ENCODE measurements at places on chromosomes 7 and 10. TPM values are rescaled to one million over a fixed set of nuclear protein-coding genes. Genes with fewer than 3 reads are reported as not detected.
A peak's percentile ranks its signal among the peaks of the same experiment; 100 is the strongest.

Gene OIT3
- not detected for total RNA-seq

Gene GPR26
- total RNA-seq, result not detected

Gene ELMO1
- total RNA-seq, result 49.5 TPM

Gene ERVW-1
- total RNA-seq, result not detected

Gene NKX1-2
- total RNA-seq, result not detected

GRCh38 chr7:126686474-126686873 is 566.3 kb downstream of the GRM8 start:
- no peak overlapping the region for H3K4me3 ChIP-seq
- no peaks in the 10 kb centered on the region for H3K4me1 ChIP-seq
- H3K27me3 ChIP-seq, result no peaks in the 10 kb centered on the region
- H3K36me3 ChIP-seq, result no peaks in the 10 kb centered on the region
- no peak overlapping the region for H3K27ac ChIP-seq

- DNase-seq, result no peak
- H3K36me3 ChIP-seq, result no peaks in the 10 kb centered on the region
- H3K4me3 ChIP-seq, result no peak overlapping the region
- no peaks in the 10 kb centered on the region for H3K27me3 ChIP-seq
- H3K27ac ChIP-seq, result no peak overlapping the region
Observed at GRCh38 chr7:40306025-40306424, 171.2 kb downstream of the SUGCT start.

- H3K27me3 ChIP-seq, result no peaks in the 10 kb centered on the region
- peak overlapping the region; percentile 50 for H3K27ac ChIP-seq
- H3K4me1 ChIP-seq, result no peaks in the 10 kb centered on the region
- no peak overlapping the region for H3K4me3 ChIP-seq
Observed at GRCh38 chr10:62433181-62433692, 59.1 kb downstream of the ZNF365 start.

DNA sequence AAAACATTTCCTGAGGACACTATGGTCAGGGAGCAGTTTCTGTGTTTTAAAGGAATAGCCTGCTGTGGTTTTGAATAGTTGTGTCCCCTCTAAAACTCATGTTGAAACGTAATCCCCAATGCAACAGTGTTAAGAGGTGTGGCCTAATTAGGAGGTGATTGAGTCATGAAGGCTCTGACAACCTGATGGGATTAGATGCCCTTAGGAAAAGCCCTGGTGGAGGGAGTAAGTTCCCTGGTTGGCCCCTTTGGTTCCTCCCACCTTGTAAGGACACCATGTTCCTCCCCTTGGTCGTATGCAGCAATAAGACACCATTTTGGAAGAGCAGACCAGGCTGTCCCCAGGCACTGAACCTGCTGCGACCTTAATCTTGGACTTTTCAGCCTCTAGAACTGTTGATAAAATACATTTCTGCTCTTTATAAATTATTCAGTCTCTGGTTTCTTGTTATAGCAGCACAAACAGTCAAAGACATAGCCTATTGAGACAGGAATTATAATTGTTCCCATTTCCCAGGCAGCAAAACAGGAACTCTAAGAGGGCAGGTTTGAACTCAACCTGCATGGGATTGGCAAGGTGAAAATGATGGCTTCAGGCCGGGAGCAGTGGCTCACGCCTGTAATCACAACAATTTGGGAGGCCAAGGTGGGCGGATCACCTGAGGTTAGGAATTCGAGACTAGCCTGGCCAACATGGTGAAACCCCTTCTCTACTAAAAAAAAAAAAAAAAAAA is 20.5 kb upstream of the TNS3 start:
- no peak overlapping the region for H3K4me3 ChIP-seq
- no peaks in the 10 kb centered on the region for H3K27me3 ChIP-seq
- H3K36me3 ChIP-seq, result no peaks in the 10 kb centered on the region
- no peak overlapping the region for H3K27ac ChIP-seq
- no peak for DNase-seq
- H3K4me1 ChIP-seq, result peaks cover 21% of the 10 kb centered on the region

- no peaks in the 10 kb centered on the region for H3K27me3 ChIP-seq
- no peak overlapping the region for H3K4me3 ChIP-seq
- H3K4me1 ChIP-seq, result no peaks in the 10 kb centered on the region
- no peak overlapping the region for H3K27ac ChIP-seq
- DNase-seq, result no peak
Observed at GRCh38 chr10:101723176-101723575, 28.2 kb upstream of the FBXW4 start.

DNA sequence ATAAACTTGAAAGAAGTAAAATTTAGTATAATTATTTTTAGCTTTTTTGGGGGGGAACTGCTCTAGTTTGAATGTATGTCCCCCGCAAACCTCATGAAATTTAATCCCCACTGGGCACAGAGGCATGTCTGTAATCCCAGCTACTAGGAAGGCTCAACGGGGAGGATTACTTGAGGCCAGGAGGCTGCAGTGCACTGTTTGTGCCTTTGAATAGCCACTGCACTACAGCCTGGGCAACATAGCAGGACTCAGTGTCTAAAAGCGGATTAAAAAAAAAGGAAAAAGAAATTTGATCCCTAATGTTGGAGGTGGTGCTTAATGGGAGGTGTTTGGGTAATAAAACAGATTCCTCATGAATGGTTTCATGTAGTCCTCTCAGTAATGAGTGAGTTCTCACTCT is 43.1 kb upstream of the PHF14 start:
- H3K27ac ChIP-seq, result no peak overlapping the region
- H3K36me3 ChIP-seq, result no peaks in the 10 kb centered on the region
- H3K4me3 ChIP-seq, result no peak overlapping the region
- DNase-seq, result no peak
- H3K4me1 ChIP-seq, result no peaks in the 10 kb centered on the region

DNA sequence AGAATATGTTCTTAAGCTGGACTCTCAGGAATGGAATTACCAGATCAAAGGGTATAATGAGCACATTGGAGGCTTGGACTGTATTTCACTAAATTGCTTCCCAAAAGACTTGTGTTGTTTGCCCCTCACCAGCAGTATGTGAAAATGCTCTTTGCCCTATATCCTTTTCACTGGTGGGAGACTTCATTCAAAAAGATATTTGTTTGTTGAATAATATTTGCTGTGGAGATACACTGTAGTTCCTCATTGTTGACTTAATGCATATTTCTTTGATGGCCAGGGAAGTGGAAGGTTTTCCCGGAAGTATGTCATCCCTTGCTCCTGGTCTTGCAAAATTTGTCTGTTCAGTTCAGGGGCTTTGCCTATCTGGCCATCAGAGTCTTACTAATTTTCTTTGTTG is 19.4 kb downstream of the GSTO2 start:
- no peaks in the 10 kb centered on the region for H3K4me1 ChIP-seq
- no peak overlapping the region for H3K27ac ChIP-seq
- no peaks in the 10 kb centered on the region for H3K27me3 ChIP-seq
- no peaks in the 10 kb centered on the region for H3K36me3 ChIP-seq
- no peak overlapping the region for H3K4me3 ChIP-seq
- DNase-seq, result no peak

GRCh38 chr7:88429382-88429781 is 122.7 kb upstream of the STEAP4 start:
- no peak overlapping the region for H3K4me3 ChIP-seq
- H3K27me3 ChIP-seq, result no peaks in the 10 kb centered on the region
- no peak overlapping the region for H3K27ac ChIP-seq
- no peaks in the 10 kb centered on the region for H3K36me3 ChIP-seq
- no peak for DNase-seq

- no peaks in the 10 kb centered on the region for H3K4me1 ChIP-seq
- no peak overlapping the region for H3K4me3 ChIP-seq
- H3K36me3 ChIP-seq, result no peaks in the 10 kb centered on the region
- no peak overlapping the region for H3K27ac ChIP-seq
- no peak for DNase-seq
- H3K27me3 ChIP-seq, result no peaks in the 10 kb centered on the region
Observed at GRCh38 chr7:40697653-40698052, 562.8 kb downstream of the SUGCT start.

DNA sequence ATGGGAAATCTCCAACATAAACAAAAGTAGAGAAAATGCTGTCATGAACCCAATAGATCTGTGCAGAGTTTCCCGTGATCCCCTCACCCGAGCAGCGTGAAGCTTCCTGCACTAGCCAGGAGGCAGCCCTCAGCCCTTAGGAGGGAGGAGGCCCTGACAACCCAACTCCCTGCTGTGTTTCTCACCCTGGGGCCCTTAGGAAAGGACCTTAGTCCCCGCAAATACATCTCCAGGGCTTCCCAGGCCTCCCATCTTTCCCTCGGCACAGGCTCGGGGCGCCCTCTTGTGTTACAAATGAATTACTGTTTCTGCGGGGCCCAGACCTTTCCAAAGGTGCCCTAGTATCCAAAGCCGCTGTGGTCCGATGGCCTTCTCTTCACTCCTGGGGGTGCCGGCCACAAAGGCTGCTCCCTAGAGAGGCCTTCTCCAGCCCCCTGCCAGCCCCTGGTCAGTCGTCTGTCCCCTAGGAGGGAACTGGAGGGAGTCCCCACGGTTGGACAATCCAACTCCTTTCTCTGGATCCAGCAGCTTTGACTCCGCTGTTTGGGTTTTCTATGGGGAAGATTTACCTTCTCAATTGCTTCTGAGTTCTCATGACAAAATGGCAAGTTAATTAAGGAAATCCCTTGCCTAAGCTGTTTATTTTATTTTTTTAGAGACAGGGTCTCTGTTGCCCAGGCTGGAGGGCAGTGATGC is 49.9 kb upstream of the SH2B2 start:
- H3K4me3 ChIP-seq, result no peak overlapping the region
- no peak for DNase-seq
- no peak overlapping the region for H3K27ac ChIP-seq
- H3K36me3 ChIP-seq, result no peaks in the 10 kb centered on the region

DNA sequence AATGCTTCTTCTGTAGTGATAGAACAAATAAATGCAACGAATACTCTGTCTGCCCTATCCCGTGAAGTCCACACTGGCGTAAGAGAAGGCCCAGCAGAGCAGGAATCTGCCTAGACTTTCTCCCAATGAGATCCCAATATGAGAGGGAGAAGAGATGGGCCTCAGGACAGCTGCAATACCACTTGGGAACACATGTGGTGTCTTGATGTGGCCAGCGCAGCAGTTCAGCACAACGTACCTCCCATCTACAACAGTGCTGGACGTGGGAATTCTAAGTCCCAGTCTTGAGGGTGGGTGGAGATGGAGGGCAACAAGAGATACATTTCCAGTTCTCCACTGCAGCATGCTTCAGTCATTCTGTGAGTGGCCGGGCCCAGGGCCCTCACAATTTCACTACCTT is 45.8 kb downstream of the FIGNL1 start:
- no peaks in the 10 kb centered on the region for H3K27me3 ChIP-seq
- no peaks in the 10 kb centered on the region for H3K4me1 ChIP-seq
- H3K4me3 ChIP-seq, result no peak overlapping the region
- DNase-seq, result no peak
- H3K27ac ChIP-seq, result no peak overlapping the region
- no peaks in the 10 kb centered on the region for H3K36me3 ChIP-seq

- no peak for DNase-seq
- H3K36me3 ChIP-seq, result no peaks in the 10 kb centered on the region
- H3K27me3 ChIP-seq, result no peaks in the 10 kb centered on the region
- no peak overlapping the region for H3K4me3 ChIP-seq
Observed at GRCh38 chr10:93758891-93759410, 1.2 kb downstream of the LGI1 start.

- no peaks in the 10 kb centered on the region for H3K36me3 ChIP-seq
- H3K4me1 ChIP-seq, result no peaks in the 10 kb centered on the region
- DNase-seq, result no peak
- no peaks in the 10 kb centered on the region for H3K27me3 ChIP-seq
- no peak overlapping the region for H3K4me3 ChIP-seq
- H3K27ac ChIP-seq, result peak overlapping the region; percentile 2
Observed at GRCh38 chr10:98460837-98461499, 14.2 kb upstream of the HPS1 start.

- peak overlapping the region; percentile 57 for H3K4me3 ChIP-seq
- no peaks in the 10 kb centered on the region for H3K4me1 ChIP-seq
- no peaks in the 10 kb centered on the region for H3K27me3 ChIP-seq
- H3K36me3 ChIP-seq, result no peaks in the 10 kb centered on the region
- DNase-seq, result no peak
Observed at GRCh38 chr7:128032605-128033235, 1.5 kb upstream of the LRRC4 start.

DNA sequence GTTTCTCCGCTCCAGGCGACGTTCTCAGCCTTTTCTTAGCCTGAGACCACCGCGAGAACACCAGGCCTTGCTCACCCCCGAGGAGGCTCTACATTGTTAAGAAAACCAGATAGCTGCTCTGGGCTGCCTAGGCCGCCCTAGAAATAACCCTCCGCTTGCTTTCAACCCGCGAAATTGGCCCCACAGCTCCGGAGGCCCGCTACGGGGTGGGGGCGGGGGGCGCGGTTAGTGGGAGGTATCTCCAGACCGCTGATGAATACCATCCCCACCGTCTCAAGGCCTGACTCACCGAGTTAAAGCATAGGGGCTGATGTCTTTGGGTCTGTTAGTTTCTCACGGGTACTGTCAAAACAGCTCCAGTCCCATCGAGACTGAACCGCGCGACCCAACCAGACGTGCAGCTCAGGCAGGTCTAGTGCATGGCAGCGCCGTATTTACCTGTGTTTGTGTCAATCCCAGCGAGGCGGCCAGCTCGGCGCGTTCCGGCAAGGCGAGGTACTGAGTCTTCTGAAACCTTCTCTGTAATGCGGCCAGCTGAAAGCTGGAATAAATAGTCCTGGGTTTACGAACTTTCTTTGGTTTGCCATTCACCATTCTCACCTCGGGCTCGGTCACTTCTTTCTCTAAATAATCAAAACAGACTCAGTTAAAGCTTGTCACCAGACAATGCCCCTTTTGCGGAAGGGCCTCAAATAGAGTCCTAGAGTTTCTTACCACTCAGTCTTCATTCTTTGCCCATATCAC is 2.7 kb downstream of the DLX5 start:
- no peak for DNase-seq
- H3K27me3 ChIP-seq, result no peaks in the 10 kb centered on the region
- H3K4me1 ChIP-seq, result peaks cover 6% of the 10 kb centered on the region
- H3K4me3 ChIP-seq, result no peak overlapping the region
- H3K36me3 ChIP-seq, result no peaks in the 10 kb centered on the region

- no peaks in the 10 kb centered on the region for H3K27me3 ChIP-seq
- peak overlapping the region; percentile 25 for H3K4me3 ChIP-seq
- DNase-seq, result no peak
- peaks cover 9% of the 10 kb centered on the region for H3K4me1 ChIP-seq
- peak overlapping the region; percentile 95 for H3K27ac ChIP-seq
- H3K36me3 ChIP-seq, result no peaks in the 10 kb centered on the region
Observed at GRCh38 chr7:831596-832166, 595 bp upstream of the SUN1 start.
